ENCODE measurements at places on chromosomes 1 and 21.

DNA sequence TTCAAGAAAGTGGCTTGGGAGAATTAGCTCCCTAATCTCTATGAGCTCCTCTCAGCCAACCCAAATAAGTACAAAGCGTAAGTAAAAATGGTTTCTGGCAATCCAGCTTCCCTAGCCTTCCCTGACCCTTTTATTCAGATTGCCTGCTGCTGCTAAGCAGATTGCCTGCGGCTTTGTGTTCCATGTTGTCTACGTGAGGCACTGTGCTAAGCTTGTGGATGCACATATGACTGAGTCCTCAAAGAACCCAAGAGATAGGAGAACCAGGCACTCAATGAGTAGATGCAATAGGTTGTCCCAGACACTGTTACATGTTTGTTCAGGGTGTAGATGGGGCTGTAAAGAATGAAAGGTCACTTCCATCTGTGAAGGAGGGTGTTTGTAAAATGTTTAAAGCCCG lies 6.3 kb upstream of the OSBPL9 start:
- DNase-seq: no peak

DNA sequence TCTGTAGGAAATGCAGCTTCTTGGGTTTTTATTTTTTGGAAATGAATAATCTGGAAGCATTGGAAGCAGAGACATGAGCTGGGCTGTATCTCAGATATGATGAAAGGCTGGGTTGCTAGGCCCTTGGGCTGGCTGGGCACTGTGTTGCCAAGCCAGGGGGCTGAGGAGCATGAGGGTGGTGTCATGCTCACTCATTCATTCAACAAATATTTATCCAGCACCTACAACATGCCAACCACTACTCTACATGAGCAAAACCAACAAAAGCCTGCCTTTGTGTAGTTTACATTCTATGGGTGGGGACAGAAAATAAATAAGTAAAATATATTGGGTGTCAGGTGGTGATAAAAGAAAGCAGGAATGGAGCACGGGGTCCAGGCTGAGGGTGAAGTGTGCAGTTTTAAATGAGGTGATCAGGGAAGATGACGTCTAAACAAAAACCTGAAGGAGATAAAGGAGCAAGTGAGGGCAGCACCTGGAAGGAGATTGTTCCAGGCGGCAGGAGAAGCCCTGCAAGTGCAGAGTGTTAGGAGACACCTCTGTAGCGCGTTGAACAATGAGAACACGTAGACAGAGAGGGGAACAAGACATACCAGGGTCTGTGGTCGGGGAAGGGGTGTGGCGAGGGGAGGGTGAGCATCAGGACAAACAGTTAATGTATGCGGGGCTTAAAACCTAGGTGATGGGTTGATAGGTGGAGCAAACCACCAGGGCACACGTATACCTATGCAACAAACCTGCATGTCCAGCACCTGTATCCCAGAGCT lies 10.9 kb downstream of the TAGLN2 start:
- DNase-seq: no peak

GRCh38 chr1:160630523-160631451 lies 16.1 kb downstream of the SLAMF1 start:
- DNase-seq: no peak

DNA sequence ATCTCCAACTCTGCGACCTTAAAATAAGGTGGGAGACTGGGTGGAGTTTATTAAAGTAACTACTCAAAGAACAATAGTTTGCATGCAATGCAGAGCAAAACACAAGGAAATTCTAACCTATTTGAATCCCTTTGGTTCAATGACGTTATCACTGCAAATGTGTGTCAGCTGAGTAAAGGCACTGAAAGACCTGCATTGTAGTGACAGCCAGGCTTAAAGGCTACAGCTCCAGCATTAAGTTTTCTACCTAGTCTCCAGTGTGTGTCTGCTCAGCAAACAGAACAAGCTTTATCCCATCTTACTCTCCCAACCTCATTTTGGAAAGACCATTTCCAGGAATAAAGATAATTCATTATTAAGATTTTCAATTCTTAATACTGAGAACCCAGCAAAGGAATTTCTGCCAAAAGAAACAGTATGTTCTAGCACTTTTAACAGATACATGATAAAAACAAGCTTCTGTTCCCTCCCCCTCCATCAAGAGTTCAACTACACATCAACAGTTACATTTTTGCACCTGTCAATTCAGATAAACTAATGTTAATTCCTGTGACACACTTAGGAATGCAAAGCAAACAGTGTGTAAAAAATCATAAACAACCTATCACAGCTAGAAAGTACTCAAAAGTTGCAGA lies 14.2 kb downstream of the PTP4A2 start:
- DNase-seq: no peak

DNA sequence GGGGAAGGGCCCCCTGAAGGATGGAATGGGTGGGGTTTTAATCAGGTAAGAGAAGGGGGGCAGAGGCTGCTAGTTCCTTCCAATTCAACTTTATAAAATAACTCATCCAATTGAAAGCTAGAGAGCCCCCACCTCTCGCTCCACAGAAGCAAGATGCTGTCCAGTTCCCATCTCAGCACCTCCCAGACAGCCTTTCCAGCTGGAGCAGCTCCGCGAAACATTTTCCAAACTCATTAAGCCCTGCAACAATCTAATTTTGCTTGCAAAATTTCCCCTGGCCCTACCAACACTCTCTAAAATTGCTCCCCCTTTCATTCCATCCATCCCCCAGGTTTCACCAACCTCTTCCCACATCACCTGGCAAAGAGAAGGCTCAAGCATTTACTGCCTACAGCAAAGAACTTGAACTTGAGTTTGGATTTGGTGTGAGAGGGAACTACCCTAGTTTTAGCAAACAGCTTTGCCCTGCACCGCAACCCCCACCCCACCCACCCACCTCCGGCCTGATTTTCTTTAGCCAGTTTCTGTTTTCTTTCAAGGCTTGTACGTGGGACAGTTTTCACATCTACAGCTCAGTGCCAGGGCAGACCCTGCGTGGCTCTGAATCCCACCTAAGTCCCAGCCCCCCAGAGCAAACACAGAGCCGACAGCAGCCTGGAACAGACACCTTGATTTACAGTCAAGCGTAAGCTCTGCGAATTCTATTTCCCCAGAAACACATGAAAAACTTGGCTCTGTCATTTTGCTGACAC lies 46.7 kb downstream of the SYF2 start:
- DNase-seq: no peak

DNA sequence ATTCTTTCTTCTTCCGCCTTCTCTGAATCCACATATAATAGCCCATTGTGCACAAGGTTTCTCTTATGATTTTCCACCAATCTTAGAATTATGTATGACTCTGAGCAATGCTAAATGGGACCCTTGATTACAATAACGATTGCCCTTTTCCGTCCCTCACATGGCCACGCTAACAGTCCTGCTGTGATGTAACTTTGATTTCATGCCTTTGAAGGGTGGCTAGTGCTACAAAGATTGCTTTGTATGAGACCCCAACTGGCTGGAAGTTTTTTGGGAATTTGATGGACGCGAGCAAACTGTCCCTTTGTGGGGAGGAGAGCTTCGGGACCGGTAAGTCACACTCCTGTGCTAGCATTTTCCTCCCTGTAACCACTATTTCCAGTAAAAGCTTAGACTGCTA lies 45.3 kb downstream of the PGM1 start:
- no peak for DNase-seq

GRCh38 chr1:25760871-25761270 lies 39.1 kb upstream of the SELENON start:
- no peak for DNase-seq

DNA sequence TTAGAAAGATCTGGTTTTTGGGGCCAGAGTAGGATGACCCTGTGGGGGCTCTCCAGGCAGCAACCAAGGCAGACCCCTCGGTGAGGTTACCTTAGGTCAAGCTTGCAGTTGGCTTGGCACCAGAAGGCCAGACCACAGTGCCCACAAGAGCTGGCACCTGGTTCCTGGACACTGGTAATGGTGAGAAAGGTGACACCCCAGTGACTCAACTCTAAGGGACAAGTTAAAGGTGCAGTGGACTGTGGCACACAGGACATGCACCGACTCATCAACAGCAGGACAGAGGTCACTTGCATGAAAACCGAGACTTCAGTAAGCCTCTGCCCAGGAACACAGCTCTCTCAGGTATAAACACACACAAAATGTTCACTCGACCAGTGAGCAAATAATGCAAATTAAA lies 6.7 kb downstream of the LRRC38 start:
- no peak for DNase-seq

DNA sequence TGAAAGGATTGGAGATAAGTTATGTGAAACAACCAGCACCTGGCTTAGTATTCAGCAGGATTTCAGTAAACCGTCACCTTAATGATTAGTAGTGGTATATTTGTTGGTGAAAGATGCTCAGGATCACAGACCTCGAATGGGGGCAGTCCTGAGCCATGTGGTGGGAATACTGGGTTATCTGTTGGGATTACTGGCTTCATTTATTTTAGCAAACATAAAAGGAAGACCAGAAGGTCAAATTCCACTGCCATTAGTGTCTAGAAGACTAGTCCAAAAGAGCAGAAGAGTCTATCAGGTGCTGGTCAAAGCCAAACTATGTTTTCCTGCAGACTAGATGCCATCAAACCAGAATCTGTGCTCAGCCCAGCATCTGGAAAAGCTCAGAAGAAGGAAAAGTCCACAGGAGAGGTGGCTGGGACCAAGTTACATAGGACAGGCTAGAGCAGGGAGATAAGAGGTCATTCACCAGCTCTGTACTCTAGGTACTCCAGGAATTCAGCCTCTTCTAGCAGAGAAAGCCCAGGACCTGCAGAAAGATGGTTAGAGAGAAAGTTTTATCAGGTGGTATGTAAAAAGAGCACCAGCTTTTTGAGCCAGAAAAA lies 343.4 kb downstream of the PLPP3 start:
- no peak for DNase-seq

DNA sequence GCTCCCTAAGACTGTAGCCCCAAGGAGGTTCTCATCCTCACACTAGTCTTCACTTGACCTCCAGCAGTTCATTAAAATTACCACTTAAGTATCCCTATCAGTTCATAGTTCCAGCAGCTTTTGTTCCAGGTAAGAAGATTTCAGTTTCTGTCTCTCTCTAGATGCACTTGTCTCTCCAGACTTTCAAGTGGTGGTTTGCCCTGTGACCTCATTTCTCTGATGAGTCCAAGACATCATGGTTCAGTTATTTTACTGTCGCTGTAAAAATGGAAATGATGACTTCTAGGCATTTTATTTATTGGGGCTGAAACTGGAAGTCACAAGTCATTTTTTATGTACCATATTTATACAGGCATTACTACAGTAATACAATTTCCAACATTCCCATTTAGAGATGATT lies 17.9 kb upstream of the RGS18 start:
- no peak for DNase-seq

DNA sequence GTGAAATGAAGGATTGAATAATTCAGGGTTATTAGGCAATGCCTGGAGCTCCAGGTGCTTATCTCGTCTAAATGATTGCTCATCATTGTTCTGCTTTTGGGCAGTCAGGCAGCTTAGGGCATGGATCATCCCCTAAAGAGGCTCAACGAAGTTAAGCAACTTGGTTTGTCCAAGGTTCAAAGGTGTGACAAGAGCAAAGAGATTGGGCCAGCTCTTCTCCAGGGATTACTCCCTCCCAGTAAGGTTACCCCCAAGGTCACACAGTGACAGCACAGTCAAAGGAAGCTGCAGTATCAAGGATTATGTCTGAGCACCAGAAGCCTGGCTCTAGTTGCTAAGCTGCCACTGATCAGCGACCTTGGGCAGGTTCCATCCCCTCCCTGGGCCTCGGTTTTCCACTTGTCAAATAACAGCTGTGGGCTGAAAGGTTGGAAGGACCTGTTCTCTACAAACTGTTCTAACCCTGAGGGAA lies 6.8 kb downstream of the ETNK2 start:
- DNase-seq: no peak
